ENCODE measurements at places on chromosomes 3 and 15.

GRCh38 chr15:101522091-101522490, 32.6 kb upstream of the PCSK6 start:
- no peak for DNase-seq

- no peak for DNase-seq
Observed at GRCh38 chr3:124839896-124840295, 47.3 kb downstream of the ITGB5 start.

GRCh38 chr3:29627136-29628117, 346.6 kb downstream of the RBMS3 start:
- DNase-seq = no peak

DNA sequence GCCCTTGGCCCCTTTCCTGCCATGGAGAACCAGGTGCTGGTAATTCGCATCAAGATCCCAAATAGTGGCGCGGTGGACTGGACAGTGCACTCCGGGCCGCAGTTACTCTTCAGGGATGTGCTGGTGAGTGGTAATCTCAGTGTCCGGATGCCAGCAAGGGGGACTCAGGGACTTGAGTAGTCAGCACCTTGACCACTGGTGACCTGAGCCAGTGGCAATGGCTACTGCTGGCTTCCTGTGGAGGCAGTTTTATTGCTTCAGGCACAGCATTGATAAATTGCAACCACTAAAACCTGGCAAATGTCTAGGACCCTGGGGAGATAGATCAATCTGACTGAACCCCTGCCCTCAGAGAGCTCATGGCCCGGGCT, 830 bp downstream of the MAP2K5 start:
- DNase-seq = no peak

DNA sequence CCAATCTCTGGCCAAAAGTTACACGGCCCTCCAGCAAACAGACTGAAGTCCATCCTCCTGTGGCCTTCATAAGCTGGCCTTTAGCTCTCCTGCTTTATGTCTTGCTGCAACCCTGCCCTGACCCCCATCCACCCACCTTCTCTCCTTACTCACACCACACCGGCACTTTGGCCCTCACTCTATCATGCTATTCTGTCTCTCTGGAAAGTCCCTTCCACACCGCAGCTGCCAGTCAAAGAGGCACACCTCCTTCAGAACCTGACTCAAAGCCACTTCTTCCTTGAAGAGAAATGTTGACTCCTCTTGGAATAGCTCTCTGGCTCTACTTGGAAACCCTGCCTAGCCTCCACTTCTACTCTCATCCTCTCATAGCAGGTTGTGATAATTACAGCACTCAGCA, 4.5 kb downstream of the GPR156 start:
- no peak for DNase-seq

DNA sequence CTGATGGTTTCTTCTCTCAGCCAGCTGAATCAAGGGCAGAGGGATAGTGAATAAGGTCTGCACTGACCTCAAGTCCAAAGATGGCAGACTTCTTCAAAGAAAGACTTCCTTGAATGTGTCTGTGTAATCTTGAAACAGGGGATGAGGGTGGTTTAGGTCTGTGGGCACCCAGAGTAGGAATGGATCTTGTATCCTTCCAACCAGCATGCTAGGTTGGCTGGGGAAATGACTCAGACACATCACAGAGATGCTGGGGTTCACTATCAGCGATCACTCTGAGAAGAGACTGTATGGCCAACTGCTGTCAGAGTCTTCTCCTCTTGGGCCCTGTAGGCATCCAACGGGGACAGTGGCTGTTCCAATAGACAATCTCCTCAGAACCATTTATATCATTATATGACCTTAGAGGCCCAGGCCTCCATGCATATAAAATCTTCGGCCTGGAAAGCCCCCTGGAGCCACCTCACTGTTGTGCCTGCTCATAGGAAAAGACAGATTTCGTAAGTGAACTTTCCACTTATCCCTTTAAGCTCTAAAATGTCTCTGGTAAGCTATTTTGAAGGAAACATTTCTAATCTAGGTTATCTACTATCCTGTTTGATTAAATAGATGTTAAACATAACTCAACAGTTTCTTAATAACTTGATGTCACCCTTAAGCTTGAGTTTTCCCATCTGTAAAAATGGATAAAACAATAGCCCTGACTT, 58.5 kb downstream of the TIPARP start:
- DNase-seq = no peak

- no peak for DNase-seq
Observed at GRCh38 chr3:168988853-168989252, 674.7 kb downstream of the MECOM start.

DNA sequence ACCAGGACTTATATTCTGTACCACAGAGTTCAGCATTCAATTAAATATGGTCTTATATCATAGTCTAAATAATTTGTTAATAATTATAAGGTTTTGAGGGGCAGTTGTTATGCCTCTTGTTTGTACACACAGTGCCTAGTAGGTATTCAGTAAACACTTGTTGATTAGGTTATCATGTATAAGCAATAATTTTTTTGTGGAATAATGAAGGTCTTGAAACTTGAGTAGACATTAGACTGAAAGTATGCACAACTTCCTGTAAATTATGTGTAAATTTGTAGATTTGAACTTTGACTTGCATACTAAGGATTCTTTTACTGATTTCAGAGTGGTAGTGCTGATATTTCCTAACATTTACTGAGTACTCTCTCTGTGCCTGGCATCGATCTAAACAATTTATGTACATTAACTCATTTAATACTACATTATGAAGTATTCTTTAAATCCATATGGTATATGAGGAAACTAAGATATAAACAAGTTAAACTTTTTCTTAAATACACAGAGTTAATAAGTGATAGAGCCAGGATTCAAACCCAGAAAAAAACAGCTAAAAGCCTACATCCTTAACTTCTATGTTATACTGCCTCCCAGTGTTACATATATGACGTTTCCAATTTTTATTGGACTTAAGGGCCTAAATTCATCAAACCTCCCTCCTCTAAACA, 65.1 kb downstream of the GLCE start:
- DNase-seq = no peak

GRCh38 chr3:15113471-15113870, 14.5 kb upstream of the RBSN start:
- no peak for DNase-seq

- no peak for DNase-seq
Observed at GRCh38 chr3:151871639-151872468, 1.6 kb upstream of the SUCNR1 start.
